ENCODE measurements at places on chromosomes 1 and 21.

DNA sequence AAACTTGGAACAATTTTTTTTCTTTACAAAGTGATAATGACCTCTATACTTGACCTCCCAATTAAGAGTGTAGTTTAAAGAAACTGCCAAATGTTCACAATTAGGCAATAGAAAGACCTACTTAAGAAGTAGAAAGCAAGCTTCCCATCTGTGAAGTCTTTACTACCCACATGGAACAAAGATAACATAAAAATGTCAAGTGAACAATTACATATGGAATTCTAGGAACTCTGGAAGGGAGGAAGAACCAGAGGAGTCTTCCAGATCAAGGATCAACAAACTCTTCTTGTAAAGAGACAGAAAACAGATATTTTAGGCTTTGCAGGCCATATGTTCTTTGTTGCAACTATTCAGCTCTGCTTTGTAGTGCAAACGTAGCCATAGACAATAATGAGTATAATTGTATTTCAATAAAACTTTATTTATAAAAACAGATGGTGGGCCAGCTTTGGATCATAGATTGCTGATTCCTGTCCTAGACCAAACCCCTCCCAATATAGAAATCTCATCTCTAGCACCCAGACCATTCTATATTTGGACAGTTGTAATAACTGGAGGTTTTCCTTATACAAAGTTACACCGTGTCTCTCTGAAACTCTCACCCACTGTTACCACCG, 68.4 kb upstream of the MAGI3 start:
- DNase-seq: no peak

DNA sequence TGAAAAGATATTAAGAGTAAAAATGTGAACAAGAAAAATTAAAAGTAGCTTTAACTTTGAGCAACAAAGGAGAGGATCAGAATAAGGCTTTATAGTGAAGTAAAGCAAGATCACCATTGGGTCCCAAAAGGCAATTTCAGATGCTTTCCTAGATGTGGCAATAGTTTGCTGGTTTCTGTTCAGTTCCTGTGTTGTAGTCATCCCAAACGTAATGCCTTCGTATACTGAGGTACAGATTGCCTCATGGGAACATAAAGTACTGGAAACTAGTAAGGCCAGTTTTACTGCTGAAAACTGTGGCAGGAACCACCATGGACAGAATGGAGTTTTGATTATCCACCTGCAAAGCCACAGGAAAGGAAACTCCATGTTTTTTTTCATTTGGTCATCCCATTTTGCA, 283.5 kb upstream of the SGIP1 start:
- DNase-seq: no peak

DNA sequence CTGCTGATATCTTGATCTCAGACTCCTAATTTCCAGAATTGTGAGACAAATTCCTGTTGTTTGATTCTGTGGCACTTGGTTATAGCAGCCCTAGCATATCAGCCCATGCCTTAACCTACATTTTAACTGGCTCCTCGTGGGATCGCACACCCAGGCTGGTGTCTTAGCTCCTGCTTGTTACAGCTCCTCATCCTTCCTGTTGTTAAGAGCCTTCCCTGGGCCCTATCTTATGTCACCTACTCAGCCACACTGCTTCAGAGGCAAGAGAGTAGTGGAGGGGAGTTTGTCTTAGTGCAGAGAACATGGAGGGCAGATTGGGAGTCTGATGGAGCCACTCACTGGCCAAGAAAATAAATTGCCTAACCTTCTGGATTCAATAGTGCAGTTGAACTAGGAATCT, 131.0 kb downstream of the ROR1 start:
- DNase-seq: no peak

- no peak for DNase-seq
Measured at GRCh38 chr1:5597991-5598823, 394.0 kb downstream of the NPHP4 start.

- no peak for DNase-seq
Measured at GRCh38 chr1:159965263-159965662, 11.2 kb upstream of the SLAMF9 start.

- no peak for DNase-seq
Measured at GRCh38 chr21:33687634-33688033, 45.3 kb downstream of the ITSN1 start.

DNA sequence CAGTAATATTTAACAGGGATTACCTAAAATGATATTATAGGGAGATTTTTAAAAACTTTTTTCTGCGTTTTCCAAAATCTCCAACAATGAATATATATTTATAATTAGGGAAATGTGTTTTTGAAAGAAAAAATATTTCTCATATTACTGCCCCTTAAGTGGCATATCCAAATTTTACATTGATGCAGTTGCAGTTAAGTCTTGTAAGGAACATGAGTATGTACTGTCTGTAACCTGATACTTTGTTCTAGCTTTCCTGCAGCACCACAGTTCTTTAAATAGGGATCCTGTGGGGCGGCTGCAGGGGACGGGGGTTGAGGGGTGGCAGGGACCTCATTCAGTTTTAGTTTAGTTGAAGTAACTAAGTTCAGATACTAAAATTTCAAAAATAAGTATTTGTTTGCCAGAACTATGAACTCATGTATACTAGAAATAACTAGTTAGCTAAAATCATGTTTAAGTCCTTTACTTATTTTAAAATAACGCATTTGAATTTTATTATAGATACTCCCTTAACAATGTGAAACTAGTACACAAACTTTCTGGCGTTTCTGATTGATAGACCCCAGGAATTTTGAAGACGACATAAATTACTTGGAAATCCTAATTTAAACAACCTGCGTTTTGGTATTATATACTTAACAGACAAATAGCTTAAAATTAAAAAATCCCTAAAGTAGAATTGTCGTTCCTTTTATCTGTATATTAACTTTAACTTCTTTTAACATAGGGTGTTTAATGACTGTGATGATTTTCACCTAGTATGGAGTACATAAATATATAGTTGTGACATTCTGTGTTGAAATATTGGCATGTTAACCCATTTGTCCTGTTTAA, 639 bp upstream of the DNAJB4 start:
- no peak for DNase-seq

- no peak for DNase-seq
Measured at GRCh38 chr1:75745276-75745675, 20.8 kb downstream of the ACADM start.
